ENCODE measurements at places on chromosomes 2 and 18. TPM values are rescaled to one million over a fixed set of nuclear protein-coding genes. Genes with fewer than 3 reads are reported as not detected.

- DNase-seq: no peak
Measured at GRCh38 chr2:66021296-66021695, 413.6 kb upstream of the MEIS1 start.

GRCh38 chr2:8862230-8862629 lies 24.8 kb upstream of the KIDINS220 start:
- DNase-seq: no peak

Gene RESP18
- total RNA-seq: not detected

DNA sequence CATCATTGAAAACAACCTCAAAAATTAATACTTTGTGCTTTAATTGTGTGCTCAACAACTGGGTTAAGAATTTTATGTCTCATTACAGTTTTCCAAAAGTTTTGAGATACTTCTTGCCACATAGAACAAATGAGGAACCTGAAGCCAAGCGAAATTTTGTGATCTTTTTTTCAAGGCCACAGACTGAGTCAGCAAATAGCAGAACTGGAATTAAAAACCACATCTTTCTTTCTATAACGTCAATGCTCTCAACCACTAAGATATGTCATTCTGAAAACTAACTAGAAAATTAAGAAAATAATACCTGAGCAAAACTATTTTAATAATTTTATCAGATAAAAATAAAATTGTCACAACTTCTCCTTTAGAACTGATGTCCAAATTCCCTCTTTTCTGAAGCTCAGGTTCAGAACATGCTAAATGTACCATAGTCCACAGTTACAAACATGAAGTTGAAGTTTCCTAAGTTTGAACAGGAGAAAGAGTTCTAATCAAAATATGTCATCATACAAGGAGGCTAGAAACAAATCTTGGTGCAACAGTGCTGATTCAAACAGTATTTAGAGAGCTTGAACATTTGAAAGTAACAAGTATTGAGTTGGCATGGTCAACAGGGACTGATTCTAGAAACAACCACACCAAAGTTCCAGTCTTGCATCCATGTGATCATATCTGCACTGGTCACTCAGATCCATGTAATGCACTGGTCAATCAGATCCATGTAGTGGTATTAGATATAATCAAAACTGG lies 27.6 kb upstream of the CALCRL start:
- DNase-seq: no peak

DNA sequence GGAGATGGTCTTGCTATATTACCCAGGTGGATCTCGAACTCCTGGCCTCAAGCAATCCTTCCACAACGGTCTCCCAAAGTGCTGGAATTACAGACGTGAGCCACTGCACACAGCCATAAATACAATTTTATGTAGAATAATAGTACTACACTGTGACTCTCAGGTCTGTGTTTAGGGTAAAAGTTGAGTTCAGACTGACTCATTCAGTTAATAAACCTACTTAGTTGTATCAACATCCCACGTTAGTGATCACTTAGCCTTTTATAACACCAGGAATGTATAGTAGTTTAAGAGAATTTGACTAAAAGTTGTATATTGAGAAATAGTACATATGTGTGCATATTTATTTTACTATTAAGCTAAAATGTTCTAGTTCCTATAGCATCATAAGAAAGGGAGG lies 237.5 kb downstream of the PHLPP1 start:
- no peak for DNase-seq

DNA sequence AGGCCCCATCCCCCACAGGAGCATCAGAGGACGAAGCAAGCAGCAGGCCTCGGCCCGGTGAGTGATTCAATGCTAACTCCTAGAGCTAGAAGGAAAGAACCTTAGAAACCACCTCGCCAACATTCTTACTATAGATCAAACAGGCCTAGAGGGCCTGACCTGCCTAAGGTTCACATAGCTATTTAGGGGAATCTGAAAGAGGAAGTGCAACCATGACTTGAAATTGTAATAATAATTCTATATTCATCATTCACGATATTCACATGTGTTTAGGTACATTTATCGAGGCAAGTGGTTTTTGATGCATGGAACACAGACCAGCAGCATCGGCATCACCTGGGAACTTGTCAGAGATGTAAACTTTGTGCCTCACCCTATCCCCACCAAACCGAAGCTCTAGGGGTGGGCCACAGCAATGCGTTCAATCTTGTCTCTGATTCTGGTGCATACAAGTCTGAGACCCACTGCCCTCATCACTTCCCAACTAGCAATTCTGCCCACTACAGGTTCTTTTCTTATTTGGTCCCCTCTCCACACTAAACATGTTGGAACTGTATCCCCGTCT lies 78.0 kb upstream of the DNMT3A start:
- DNase-seq: no peak

Gene DLX1
- 2.0 TPM for total RNA-seq

- DNase-seq: peak; percentile 70
Measured at GRCh38 chr2:236177604-236177966, 9.4 kb upstream of the GBX2 start.

Gene KANSL1L
- total RNA-seq: 6.7 TPM

DNA sequence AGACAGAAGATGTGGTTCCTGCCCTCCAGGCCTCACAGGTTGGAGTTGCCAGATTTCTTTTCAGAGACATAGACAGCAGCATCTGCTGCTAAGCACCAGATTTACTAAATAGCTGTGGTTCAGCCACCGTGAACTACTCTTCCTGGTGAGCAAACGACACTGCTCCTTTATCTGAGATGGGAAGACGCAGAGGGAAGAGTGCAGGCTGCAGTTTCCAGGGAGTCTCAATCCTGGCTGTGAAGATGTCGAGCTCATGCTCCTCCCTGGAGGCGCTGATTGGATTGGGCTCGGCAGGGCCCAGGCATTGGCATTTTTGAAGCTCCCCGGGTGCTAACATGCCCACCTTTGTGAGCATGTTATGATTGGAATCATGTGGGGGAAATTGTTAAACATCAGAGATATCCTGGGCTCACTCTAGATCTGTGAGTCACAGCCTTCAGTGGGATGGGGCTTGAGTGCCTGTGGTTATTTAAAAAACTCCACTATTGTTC lies 314.8 kb downstream of the TSN start:
- DNase-seq: no peak

DNA sequence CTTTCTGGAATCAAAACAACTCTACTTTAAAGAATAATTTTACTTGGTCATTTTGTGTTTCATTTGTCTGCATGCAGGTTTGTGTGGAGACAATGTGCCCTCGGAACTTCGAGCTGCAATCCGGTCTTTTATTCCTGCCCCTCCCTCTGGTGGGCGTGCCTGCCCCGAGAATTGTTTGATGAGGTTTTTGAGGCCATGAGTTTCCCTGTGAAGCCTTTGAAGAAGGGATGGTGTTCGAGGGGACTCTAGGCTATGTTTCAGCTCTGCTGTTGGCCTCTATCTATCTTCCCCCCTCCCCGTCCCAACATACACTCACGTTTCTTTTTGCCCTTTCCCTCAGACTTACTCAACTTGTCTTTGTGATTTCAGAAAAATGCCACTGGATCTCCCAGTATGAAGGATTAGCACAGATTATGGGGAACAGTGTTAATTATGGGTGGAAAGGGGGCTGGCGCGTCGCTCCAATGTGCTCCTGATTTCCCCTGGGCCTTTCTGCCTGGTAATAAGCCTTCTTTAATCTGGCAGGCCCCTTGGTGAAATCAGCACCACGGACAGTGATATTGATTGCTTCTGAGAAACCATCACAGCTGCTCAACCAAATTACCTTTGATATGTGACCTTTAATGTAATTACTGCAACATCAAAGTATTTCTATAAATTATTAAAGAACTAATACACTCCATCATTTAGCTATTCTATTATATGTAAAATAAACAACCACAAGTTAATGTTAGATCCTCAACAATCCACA lies 82.2 kb downstream of the CELF4 start:
- no peak for DNase-seq

DNA sequence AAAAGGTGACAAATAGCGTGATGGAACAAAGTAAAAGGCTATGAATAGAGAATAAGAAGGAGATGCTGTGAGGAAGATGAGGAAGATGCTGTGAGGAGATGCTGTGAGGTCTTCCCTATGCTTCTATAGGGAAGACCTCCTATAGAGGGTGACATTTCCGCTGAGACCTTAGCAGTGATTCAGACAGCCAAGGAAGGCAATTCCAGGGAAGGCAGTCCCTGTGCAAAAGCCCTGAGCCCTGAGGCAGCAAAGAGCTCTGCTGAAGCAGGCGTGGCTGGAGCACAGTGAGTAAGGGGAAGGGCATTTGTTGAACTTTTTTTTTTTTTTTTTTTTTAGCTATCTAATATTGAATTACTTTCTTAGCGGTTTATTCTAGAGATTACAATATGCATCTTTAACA lies 142.7 kb upstream of the FOSL2 start:
- peak; percentile 8 for DNase-seq

- no peak for DNase-seq
Measured at GRCh38 chr18:40380686-40381439, 1574.2 kb upstream of the PIK3C3 start.

DNA sequence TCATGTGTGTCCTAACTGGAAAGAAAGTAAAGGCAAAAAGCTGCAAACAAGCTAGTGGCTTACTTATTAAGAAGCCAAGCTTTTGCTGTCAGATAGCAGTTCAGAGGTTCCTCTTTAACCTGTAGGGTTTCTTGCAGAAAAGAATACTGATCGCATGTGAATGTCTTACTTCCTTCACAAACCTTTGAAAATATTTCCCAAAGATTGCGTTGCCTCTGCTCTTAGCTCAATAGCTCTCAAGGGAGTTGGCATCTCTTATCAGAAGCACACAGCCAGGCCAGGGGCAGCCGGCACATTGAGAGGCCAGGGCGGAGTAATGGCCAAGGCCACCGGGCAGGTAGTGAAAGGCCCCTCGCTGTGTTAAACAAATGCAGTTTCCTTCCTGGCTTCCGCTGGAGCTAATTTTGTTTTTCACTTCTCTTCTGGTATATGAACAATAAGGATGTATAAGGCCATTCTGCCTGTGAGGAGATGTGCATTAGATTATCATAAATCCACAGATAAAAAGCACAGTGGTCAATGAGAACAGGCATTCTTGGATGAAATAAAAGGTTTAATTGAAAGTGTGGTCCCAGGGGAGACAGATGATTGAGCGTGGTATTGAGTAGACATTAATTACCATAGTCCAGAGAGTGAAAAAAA lies 542.4 kb upstream of the NRP2 start:
- DNase-seq: no peak

GRCh38 chr2:205646680-205647079 lies 35.6 kb upstream of the NRP2 start:
- DNase-seq: no peak

Gene CSRNP3
- total RNA-seq: 0.05 TPM

DNA sequence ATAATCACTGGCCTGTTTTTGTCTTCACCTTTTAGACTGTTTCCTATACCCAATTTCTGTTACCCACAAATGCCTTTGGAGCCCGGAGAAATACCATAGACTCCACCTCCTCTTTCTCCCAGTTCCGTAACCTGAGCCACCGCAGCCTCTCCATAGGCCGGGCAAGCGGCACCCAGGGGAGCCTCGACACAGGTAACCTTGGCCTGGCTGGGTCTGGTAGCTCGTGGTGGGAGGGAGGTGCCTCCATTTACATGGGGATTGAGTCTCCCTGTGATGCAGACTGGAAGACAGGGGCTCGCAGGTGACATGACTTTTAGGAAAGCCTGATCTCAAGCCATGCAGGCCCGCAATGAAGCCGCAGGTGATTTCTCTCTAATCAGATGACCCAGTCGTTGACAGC lies 100.6 kb downstream of the CABLES1 start:
- DNase-seq: no peak

DNA sequence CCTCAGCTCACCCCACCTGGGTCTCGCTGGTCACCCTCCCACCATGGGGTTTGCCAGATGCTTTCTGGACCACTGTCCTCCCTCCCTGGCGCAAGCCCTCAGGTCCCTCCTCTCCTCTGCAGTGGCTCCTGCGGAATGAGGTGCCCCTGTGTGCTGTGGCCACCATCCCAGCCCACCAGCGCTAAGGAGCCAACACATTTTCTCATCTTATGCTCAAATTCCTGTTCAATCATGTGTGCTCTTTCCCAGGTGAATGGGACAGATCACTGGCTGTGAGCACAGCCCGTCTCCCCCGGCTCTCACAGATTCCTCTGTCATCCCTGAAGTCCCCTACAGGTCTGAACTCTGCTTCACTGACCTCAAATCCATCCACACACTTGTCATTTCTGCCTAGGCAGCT lies 15.2 kb upstream of the CCDC74B start:
- DNase-seq: no peak

Gene XDH
- total RNA-seq: 0.15 TPM

DNA sequence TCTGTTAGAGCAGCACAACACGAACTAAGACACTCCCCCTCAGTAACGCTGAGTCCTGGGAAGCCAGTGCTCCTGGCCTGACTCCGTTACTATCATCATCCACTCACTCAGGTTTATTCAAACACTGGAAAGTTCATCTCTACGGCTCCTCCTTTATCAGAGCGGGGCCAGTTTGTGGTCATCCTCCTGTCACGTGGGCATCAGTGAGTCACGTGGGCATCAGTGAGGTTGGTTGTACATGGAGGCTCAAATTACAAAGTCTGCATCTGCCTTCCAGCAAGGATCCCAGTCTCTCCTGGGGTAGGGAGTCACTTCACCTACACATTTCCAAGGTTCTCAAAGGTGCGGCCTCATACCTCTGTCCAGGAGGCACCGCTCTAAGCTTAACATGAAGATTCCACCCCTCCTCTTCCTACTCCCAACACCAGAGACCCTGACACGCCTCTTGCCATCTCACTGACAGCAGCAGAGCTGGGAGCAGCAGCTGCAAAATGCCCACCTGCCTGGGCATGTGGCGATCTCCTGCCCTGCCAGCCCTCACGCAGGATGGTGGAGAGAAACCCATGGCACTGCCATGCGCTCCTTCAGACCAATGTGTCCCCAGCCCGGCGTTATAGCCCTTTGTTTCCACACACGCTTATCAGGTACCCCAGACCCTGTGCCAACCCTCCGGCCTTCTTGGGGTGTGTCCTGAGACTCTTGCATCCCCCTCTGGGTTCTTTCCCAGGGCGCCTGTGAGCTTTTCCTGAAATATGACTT lies 99.2 kb upstream of the PTPRM start:
- DNase-seq: no peak

DNA sequence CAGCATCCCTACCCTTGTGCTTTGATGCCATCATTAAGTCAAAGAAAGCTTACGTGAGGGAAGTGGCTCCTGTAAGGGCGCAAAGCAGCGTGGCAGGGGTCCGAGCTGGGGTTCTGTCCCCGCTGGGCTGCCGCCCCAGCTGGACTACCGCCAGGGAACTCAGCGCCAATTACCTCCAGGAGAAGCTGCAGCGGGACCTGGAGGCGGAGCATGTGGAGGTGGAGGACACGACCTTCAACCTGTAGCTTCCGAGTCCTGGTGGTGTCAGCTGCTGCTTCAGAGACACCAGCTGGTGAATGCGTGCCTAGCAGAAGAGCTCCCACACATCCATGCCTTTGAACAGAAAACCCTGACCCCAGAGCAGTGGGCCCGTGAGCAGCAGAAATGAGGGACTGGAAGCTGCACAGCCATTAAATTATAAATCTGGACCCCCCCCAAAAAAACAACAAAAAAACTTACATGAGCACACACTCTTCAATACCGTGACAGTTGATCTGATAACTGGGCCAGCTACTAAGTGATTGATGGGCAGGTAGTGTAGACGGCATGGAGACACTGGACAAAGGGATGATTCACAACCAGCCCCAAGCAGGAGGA lies 20.1 kb upstream of the YES1 start:
- DNase-seq: peak; percentile 29

Data from HCT116 (cell line).